Type B pancreatic cell (in vitro differentiated cells): ENCODE measurements at places on chromosomes 5 and 9. TPM values are rescaled to one million over a fixed set of nuclear protein-coding genes. Genes with fewer than 3 reads are reported as not detected.

DNA sequence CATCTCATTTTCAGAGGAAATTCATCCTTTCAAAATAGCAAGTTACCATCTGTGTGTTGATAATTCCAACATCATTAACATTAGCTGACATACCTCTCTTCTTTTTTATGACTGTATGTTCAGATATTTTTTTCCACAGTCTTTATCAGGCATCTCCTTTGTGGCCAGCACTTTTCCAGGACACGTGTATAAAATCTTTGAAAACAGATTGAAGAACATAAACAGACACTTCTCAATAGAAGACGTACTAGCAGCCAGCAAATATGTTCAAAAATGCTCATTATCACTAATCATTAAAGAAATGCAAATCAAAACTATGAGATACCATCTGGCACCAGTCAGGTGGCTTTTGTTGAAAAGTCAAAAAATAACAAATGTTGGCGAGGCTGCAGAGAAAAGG is 734.3 kb downstream of the SEMA5A start:
- DNase-seq = no peak

The CD14 gene
- total RNA-seq = 0.17 TPM in 1 of 2 replicates, not detected in the other

DNA sequence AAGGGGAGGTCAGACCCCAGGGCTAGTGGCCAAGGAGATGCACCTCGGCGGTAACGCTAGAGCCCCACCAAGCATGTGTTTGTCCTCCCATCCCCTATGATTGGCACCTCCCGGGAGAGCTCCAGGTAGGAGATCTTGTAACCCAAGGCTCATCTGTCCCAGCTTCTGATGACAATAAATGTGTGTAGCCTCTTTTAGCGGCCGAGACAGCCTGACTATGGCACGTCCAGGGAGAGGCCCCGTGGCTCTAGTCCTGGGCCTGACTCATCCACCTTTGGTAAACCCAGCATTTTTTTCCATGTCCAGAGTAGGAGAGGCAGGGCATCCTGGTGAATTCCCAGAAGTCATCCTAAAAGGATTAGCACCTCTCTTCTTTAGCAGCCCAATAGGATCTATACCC is 39.2 kb downstream of the IRF1 start:
- DNase-seq = no peak

- DNase-seq = no peak
Measured at GRCh38 chr5:77319117-77319804, 108.8 kb downstream of the PDE8B start.

DNA sequence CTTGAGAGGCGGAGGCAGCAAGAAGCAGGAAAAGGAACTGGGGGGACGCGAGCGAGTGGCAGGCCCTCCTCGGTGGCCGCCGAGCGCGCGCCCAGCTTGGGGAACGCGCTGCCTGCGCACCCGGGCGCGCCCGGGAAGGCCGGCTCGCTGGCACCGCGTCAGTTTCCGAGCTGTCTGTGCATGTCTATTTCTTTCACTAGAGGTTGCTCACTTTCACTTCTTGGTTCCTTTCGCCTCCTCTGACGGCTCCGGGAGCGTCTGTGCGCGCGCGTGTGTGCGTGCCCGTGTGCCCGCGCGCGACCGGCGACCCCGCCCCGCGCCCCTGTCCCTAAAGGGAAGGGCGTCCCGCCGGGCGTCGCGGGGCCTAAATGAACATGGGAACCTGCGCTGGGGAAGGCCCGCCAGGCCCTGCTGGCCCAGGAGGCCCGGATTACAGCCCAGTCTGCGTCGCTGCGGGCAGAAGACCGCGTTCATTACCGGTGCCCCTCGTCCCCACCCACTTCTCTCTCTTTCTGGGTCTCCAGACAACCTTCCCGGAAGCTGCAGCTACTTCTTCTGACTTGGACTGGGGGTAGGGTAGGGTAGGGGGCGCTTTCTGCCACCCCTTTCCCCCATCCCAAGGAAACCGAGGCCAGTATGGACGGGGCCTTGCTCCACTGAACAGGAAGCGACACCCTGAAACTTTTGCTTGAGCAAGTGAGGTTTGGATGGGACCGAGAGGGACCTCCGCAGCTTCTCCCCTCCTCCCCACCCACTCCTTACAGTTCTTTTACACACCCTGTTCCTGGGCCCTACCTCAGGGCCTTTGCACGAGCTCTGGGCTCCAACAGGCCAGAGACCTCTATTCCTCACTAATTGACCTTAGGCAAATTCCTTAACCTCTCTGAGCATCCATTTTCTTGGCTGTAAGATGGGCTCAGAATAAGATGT is 205.8 kb upstream of the IER5L start:
- no peak for DNase-seq

The GPR151 gene
- not detected in 2 replicates for total RNA-seq

The CDH12 gene
- total RNA-seq = 7.8 and 10.2 TPM in 2 replicates

- DNase-seq = no peak
Measured at GRCh38 chr9:79955300-79955699, 383.5 kb downstream of the TLE4 start.

DNA sequence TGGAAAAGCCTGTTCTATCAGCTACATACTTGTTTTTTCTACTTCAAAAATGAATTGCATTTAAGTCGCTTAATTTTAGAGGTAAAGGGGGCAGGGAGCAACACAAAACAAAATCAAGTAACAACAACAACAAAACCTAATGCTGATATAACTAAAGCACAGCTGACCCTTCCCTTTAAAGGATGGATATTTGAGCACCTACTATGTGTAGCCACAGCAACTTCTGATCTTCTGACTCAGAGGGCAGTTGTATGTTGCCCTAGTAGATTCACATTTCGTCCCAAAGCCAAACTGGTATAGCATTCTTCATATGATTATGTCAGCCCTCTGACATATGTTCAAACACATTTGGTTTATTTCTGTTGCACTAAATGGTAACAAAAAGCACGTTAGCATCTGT is 6.8 kb downstream of the DAB2 start:
- DNase-seq = no peak

The CCL28 gene
- 2.0 TPM in 1 of 2 replicates, not detected in the other for total RNA-seq

- DNase-seq = no peak
Measured at GRCh38 chr9:79824265-79824664, 252.5 kb downstream of the TLE4 start.

DNA sequence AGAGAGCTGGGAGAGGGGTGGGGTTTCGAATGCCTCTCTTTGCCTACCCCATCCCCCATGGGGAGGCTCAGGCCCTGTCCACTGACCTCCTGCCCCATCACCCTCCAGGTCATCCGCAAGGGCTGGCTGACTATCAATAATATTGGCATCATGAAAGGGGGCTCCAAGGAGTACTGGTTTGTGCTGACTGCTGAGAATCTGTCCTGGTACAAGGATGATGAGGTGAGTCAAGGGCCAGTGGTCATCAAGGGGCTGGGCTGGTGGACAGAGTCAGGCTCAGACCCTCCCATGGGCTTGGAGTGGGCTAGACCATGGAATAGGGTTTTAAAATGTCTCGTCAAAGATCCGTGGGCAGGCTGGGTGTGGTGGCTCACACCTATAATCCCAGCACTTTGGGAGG is 33.7 kb downstream of the GOLGA2 start:
- no peak for DNase-seq

DNA sequence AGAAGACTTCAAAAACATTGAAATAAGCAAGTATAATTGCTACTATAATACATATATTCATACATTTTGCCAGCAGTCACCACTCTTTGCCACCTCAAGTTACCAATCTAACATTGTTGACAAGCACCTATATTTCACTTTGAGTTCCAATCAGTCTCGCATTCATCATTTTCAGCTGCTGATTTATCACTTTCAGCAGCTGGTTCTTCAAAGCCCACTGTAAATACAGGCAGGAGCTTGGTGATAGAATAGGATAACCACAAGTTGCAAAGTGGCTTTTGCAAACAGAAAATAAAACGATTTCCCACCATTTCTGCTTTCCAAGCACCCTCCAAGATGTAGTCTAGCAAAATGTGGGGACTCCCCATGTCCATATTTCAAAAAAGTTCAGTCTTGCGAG is 114.2 kb upstream of the ITGA1 start:
- DNase-seq = no peak

- no peak for DNase-seq
Measured at GRCh38 chr5:91538179-91538578, 155.1 kb upstream of the ARRDC3 start.

GRCh38 chr5:75706775-75707174 is 10.5 kb downstream of the POC5 start:
- DNase-seq = no peak
